ENCODE measurements at places on chromosomes 4 and X. TPM values are rescaled to one million over a fixed set of nuclear protein-coding genes. Genes with fewer than 3 reads are reported as not detected.
A peak's percentile ranks its signal among the peaks of the same experiment; 100 is the strongest.

The WWC2 gene
- total RNA-seq, result 7.4 TPM

The LONRF3 gene
- 7.5 TPM for total RNA-seq

The DCUN1D4 gene
- 58.4 TPM for total RNA-seq

The ENPP6 gene
- total RNA-seq, result not detected

The JCHAIN gene
- total RNA-seq, result 6.9 TPM

The CSAG1 gene
- not detected for total RNA-seq

The ADRA2C gene
- not detected for total RNA-seq

The TMPRSS11B gene
- not detected for total RNA-seq

- H3K36me3 ChIP-seq, result no peaks in the 10 kb centered on the region
- peaks cover 41% of the 10 kb centered on the region for H3K4me1 ChIP-seq
- peak overlapping the region; percentile 92 for H3K27ac ChIP-seq
- H3K27me3 ChIP-seq, result peaks cover under 1% of the 10 kb centered on the region
- no peak for DNase-seq
- H3K4me3 ChIP-seq, result peak overlapping the region; percentile 86
These were observed 1.4 kb downstream of the TMA16 start for GRCh38 chr4:163495900-163496299.

DNA sequence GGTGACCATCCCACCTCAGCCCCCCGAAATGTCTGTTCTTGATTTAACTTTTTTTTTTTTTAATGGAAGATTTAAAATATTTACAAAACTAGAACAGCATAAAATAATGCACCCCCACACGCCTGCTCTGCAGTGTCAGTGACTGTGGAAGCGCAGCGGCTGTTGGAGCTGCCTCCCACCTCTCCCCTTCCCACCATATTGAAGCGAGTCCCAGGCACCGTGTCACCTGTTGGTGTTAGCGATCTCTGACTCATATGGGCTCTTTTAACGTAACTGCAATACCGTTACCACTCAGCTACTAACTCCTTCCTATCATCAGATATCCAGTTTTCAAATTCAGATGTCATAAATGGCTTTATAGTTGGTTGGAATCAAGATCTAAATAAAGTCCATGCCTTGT lies 17.1 kb upstream of the TADA2B start:
- peaks cover 83% of the 10 kb centered on the region for H3K36me3 ChIP-seq
- H3K27ac ChIP-seq, result no peak overlapping the region
- no peak overlapping the region for H3K4me3 ChIP-seq
- H3K4me1 ChIP-seq, result no peaks in the 10 kb centered on the region
- no peaks in the 10 kb centered on the region for H3K27me3 ChIP-seq

DNA sequence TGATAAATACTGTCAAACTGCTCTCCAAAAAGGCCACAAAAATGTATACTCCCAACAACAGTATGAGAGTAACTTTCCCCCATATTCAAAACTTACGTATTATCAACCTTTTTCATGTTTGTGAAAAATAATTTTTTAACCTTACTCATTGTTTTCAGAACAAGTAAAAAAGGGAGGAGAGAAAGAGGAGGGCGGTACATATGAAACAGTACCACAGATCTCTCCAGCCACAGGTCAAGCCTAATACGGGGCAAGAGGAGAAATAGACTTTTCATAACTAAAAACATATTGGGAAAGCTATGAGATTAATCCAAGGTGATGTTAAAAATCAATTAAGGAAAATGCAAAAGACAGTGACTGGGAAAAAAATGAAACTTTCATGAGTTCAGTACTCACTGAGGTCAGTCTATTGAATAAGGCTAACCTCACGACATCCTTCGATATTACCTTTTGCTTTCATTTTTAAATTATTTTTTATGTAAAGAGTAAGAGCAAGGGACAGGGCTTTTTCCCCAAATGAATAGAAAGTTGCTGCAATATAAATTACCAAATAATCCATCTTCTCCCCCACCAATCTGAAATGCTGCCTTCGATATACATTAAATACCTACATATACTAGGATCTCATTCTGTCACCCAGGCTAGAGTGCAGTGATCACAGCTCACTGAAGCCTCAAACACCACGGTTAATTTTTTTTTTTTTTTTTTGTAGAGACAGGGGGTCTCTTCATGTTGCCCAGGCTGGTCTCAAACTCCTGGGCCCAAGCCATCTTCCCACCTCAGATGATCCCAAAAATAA lies 25.3 kb downstream of the FBXW7 start:
- H3K4me3 ChIP-seq, result no peak overlapping the region
- no peak for DNase-seq
- H3K27me3 ChIP-seq, result no peaks in the 10 kb centered on the region
- H3K4me1 ChIP-seq, result peaks cover 32% of the 10 kb centered on the region
- H3K27ac ChIP-seq, result peak overlapping the region; percentile 52
- H3K36me3 ChIP-seq, result peaks cover 24% of the 10 kb centered on the region

GRCh38 chr4:56723201-56723605 lies 42.1 kb upstream of the HOPX start:
- no peaks in the 10 kb centered on the region for H3K36me3 ChIP-seq
- no peak overlapping the region for H3K4me3 ChIP-seq
- H3K27me3 ChIP-seq, result peaks cover 2% of the 10 kb centered on the region
- H3K27ac ChIP-seq, result no peak overlapping the region

DNA sequence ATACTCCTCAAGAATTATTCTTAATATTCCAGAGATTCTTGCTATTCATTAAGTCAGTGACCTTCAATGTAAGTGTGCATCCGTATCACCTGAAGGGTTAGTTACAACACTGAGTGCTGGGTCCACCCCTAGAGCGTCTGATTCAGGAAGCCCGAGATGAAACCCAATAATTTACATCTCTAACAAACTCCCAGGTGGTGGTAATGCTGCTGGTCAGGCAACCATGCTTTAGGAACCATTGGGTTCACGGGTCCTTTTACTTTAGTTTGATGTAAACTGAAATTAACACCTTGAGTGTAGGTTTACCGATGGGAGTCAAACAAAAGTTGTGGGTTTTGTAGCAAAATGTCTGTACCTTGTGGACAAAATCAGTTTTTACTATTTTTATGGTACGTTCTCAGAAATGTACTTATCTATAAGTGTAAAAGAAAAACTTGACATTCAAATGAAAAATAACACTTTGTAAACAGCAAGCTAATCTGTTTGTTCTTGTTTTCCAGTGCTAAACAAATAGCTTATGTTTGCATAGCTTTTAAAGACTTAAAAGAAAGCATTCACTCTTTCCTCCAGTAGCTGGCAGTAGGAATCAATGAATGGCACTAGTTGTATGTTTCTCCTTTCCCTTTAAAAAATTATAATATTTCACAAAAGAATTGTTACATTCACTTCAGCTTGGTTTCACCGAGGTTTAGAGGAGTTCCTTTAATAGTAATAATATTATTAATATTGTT lies 32.7 kb downstream of the ACE2 start:
- no peaks in the 10 kb centered on the region for H3K36me3 ChIP-seq
- no peak for DNase-seq
- H3K4me3 ChIP-seq, result no peak overlapping the region
- peaks cover 4% of the 10 kb centered on the region for H3K27me3 ChIP-seq
- H3K27ac ChIP-seq, result no peak overlapping the region

GRCh38 chr4:7009564-7009963 lies 33.6 kb upstream of the TADA2B start:
- no peak for DNase-seq
- H3K27ac ChIP-seq, result no peak overlapping the region
- no peak overlapping the region for H3K4me3 ChIP-seq
- no peaks in the 10 kb centered on the region for H3K27me3 ChIP-seq

DNA sequence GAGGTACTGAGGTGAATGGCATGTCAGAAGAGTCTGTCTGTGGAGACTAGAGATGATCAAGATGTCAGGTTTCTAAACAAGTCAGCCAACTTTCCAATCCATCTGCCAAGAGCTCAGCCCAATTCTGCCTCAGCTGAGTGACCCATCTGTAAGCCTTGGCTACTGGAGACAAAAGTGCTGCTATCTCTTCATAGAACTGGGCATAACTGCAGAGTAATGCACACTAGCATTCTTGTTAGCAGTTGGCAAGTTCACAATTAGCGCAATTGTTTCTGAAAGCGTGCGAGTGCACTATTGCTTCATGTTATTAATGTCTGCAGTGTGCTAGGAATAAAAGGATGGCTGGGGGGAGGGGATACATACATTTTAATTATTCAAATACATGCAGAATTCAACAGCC lies 32.9 kb upstream of the SH3D19 start:
- H3K4me1 ChIP-seq, result no peaks in the 10 kb centered on the region
- H3K36me3 ChIP-seq, result no peaks in the 10 kb centered on the region
- no peak overlapping the region for H3K4me3 ChIP-seq
- no peak for DNase-seq
- H3K27me3 ChIP-seq, result peaks cover 12% of the 10 kb centered on the region

- no peak for DNase-seq
- peak overlapping the region; percentile 89 for H3K4me3 ChIP-seq
- H3K4me1 ChIP-seq, result peaks cover 68% of the 10 kb centered on the region
- H3K36me3 ChIP-seq, result no peaks in the 10 kb centered on the region
- H3K27ac ChIP-seq, result peak overlapping the region; percentile 99
These were observed 24.9 kb downstream of the SH3BP2 start for GRCh38 chr4:2817701-2818350.

GRCh38 chrX:21493226-21493830 lies 119.1 kb downstream of the CNKSR2 start:
- H3K4me3 ChIP-seq, result no peak overlapping the region
- DNase-seq, result no peak
- H3K4me1 ChIP-seq, result no peaks in the 10 kb centered on the region
- no peak overlapping the region for H3K27ac ChIP-seq

GRCh38 chr4:42341518-42342026 lies 55.7 kb upstream of the SHISA3 start:
- H3K4me1 ChIP-seq, result no peaks in the 10 kb centered on the region
- H3K36me3 ChIP-seq, result no peaks in the 10 kb centered on the region
- no peaks in the 10 kb centered on the region for H3K27me3 ChIP-seq
- H3K27ac ChIP-seq, result no peak overlapping the region

DNA sequence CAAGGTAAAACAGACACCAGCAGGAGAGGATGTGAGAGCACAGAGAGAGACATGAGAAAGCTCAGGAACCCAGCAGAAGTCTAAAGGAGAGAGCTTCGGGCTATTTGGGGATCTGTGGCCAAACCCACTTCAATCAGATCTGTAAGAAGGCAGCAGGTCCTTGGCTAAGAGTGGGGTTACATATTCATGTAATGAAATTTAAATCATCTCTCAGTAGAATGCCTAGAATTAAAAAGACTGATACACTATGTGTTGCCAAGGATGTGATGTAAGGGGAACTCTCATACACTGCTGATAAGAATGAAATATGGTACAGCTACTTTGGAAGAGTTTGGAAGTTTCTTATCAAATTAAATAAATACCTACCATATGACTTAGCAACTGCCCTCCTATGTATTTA lies 35.8 kb downstream of the PDE5A start:
- H3K36me3 ChIP-seq, result no peaks in the 10 kb centered on the region
- H3K4me1 ChIP-seq, result no peaks in the 10 kb centered on the region
- peaks cover 9% of the 10 kb centered on the region for H3K27me3 ChIP-seq
- no peak overlapping the region for H3K4me3 ChIP-seq
- DNase-seq, result no peak
- H3K27ac ChIP-seq, result no peak overlapping the region

DNA sequence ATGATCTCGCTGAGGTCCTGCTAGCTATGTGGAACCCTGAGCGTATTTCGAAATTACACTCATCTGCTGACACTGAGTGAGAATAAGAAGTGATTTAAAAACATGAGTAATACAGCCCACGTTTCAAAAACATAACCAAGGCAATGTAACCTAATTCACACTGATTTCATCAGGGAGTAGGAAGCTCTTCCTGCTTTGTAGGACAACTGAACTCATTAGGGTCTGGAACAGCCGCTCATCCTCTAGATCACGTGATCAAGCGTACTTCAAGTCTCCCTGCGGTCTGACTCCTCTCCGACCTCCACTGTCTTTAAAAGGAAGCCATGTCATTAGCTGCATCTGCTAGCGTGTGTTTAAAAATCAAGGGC lies 138.0 kb downstream of the NSUN7 start:
- H3K36me3 ChIP-seq, result no peaks in the 10 kb centered on the region
- H3K27me3 ChIP-seq, result peaks cover 3% of the 10 kb centered on the region
- no peak for DNase-seq
- no peak overlapping the region for H3K4me3 ChIP-seq
- H3K4me1 ChIP-seq, result no peaks in the 10 kb centered on the region

DNA sequence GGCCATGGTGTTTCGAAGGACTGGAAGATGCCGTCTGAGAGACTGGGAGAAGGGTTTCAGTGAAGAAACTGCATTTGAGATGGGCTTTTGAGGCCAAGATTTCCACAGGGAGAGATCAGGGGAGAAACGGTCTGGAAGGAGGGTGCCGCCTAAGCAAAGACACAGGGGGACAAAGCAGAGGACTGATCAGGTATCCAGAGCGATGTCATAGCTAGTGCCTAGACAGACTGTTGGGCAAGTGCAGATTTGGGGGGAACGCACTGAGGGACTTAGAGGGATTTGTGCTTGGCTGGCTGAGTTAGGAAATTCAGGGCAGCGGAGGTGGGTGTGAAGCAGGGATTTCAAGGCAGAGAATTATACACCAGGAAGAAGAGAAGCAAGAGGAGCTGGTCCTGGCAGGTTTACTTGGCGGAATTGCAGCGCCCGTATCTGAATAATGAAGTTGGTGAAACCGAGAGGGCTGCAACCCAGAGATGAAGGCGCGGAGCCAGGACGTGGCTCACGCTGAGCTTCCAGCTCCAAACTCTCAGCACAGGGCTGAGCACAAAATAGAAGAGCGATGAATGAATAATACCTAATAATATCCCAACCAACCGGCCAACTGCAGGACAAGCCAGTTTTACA lies 106.9 kb downstream of the MAML3 start:
- no peak for DNase-seq
- peak overlapping the region; percentile 83 for H3K27ac ChIP-seq
- H3K27me3 ChIP-seq, result no peaks in the 10 kb centered on the region
- no peak overlapping the region for H3K4me3 ChIP-seq

DNA sequence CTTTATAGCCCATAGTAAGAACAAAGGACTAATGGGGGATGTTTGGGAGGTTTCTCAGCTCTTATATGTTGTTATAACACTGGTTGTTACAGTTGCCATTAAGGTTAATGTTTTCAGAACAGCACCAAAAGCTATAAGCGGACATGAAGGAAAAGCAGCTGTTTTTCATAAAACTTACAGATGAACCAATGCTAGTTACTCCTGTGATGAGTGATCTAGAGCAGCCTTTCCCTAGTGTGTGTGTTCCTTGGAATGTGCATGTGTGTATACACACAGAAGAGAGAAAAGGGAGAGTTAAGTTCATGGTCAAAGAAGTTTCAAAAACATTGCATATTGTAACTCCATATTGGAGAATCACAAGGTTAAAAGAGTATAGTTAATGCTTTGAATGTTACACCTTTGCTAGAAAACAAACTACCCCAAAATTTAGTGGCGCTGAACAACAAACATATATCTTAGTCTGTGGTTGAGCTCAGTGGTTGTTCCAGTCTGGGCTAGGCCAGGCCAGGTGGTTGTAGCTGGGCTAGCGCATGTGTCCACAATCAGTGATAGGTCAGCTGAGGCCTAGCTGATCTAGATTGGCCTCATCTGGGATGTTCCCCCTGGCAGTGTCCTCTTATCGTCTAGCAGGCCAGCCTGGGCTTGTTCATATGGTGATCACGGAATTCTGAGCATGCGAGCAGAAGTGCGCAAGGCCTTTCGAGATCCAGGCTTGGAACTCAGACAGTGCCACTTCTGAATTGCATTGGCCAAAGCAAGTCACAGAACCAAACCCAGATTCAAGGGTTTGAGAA lies 151.0 kb downstream of the NHS start:
- H3K4me1 ChIP-seq, result peaks cover 3% of the 10 kb centered on the region
- no peak overlapping the region for H3K27ac ChIP-seq
- no peak overlapping the region for H3K4me3 ChIP-seq
- no peaks in the 10 kb centered on the region for H3K27me3 ChIP-seq
- H3K36me3 ChIP-seq, result no peaks in the 10 kb centered on the region
- no peak for DNase-seq

- H3K27me3 ChIP-seq, result no peaks in the 10 kb centered on the region
- DNase-seq, result no peak
- H3K4me1 ChIP-seq, result no peaks in the 10 kb centered on the region
These were observed 20.1 kb upstream of the SMIM14 start for GRCh38 chr4:39658756-39659155.
